ENCODE measurements at places on chromosomes 5 and 9.

DNA sequence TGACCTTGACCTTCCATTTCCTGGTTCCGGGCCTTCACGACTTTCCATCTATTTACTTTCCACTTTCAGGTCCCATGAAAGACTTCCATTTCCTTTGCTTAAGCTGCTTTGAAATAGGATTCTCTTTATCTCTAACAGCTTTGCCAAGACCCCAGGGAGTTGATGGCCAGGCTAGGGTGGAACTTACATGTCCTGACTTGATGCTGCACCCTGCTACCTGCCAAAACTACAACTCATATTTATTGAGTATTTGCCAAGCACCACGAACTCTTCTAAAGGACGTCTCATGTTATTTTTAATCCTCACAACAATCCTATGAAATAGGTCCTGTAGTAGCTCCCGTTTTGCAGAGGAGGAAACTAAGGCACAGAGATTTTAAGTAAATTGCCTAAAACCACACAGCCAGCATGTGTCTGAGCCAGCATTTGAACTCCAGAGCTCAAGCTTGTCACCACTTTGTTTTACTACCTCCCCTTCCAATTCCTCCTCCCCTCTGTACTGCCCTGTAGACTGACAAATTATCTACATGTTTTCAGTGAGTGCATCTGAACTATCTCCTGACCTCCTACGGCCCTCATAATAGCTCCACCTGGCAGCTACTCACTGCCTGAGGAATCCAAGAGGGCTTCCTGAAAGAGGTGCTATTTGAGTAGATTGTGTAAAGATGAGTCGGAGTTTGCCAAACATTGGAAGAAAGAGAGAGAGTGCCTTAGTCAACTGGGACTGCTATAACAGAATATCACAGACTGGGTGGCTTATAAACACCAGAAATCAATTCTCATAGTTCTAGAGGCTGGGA, 38.4 kb upstream of the SMIM23 start:
- DNase-seq: no peak

- DNase-seq: no peak
Measured at GRCh38 chr5:135851186-135851914, 16.9 kb downstream of the SLC25A48 start.

DNA sequence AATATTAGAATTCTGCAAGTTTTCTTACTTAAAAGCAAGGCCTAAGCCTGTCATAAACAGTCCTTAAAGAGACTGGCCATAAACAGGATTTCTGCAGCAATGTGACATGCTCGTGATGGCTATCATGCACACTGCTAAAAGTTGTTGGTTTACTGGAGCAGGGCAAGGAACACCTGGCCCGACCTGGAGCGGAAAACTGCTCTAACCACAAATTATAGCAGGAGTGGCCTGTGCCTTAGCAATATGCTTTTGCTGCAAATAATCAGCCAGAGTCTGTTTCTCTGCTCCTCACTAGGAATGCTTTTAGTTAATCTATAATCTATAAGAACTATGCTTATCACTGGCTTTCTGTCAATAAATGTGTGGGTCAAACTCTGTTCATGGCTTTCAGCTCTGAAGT, 322.9 kb upstream of the RPS23 start:
- DNase-seq: no peak

- no peak for DNase-seq
Measured at GRCh38 chr5:96247708-96248107, 185.3 kb downstream of the PCSK1 start.

DNA sequence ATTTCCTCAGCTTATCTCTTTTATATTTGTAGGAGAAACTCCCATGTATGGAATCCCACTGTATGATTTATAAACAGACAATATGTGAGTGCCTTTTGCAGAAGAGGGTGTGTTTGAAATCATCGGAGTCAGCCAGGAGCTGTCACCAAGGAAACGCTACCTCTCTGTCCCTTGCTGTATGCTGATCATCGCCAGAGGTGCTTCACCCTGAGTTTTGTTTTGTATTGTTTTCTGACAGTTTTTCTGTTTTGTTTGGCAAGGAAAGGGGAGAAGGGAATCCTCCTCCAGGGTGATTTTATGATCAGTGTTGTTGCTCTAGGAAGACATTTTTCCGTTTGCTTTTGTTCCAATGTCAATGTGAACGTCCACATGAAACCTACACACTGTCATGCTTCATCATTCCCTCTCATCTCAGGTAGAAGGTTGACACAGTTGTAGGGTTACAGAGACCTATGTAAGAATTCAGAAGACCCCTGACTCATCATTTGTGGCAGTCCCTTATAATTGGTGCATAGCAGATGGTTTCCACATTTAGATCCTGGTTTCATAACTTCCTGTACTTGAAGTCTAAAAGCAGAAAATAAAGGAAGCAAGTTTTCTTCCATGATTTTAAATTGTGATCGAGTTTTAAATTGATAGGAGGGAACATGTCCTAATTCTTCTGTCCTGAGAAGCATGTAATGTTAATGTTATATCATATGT, 18.0 kb upstream of the CTSL start:
- DNase-seq: no peak

- DNase-seq: no peak
Measured at GRCh38 chr5:142314109-142314508, 10.7 kb downstream of the SPRY4 start.

DNA sequence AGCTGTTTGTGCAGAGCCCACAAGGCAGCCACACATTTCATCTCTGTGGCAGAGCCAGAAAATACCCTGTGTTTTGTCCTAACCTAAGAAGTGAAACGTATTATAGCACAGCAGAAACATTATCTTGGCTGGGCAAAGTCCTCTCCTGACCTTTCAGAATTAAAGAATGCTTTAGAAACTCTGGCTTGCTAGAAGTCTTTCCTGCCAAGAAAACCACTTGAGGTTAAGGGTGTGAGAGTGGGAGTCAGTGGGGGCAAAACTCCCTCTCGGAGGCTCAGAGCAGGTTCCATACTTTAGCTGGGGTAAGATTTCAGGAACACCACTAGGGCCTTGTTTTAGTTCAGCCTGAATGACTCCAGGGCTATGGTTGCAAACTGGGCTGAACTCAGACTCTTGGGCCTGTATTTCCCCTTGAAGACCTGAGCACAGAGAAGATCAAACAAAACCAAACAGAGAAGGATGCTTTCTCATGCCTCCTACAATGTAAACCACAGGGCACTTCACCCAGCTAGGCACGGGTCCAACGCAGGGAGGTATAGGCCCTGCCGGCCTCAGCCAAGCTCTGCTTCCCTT, 48.0 kb downstream of the ZNF366 start:
- DNase-seq: no peak

DNA sequence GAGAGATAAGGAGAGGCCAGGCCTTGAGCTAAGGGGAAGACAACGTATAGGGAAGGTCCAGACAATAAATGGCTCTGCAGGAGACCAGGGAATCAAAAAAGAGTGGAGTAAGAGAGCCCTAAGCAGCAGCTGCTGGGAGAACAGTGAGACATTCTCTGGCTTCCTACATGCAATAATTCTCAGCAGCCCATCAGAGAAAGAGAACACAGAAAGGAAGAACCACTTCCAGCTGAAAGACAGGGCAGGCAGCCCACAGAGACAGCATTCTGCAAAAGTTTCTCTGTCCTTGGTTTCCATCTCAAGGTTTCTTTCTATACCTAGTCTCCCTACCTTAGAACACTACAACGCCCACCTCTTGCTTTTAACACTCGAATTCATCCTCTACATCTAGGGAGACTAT, 189.9 kb downstream of the DEPDC1B start:
- DNase-seq: no peak

DNA sequence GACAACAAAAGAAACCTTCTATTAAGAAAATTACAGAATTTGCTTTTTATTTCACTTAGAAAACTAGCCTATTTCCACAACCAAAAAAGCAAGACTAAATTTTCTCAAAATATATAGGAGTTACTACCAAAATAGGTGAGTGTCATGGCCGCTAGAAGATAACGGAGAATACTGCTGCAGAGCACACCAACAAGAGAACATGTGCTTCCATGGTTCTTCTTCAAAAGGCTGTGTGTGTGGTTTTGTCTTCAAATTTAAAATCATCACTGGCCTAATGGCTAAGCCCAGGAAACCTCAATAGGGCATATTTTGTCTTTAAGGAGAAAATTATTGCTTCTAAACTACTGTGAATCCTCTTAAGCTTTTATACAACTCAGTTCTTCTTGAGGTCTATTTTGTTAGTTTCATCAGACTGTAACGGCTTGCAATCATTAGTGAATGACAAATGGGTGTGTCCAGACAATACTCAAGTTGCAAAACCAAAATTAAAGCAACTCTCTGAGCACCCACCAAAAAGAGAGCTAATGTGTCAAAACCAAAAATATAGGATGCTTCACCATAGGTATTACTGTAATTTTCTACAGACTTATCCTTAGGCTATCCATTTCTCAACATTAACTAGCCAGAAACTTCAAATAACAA, 3.3 kb downstream of the SETX start:
- DNase-seq: no peak

DNA sequence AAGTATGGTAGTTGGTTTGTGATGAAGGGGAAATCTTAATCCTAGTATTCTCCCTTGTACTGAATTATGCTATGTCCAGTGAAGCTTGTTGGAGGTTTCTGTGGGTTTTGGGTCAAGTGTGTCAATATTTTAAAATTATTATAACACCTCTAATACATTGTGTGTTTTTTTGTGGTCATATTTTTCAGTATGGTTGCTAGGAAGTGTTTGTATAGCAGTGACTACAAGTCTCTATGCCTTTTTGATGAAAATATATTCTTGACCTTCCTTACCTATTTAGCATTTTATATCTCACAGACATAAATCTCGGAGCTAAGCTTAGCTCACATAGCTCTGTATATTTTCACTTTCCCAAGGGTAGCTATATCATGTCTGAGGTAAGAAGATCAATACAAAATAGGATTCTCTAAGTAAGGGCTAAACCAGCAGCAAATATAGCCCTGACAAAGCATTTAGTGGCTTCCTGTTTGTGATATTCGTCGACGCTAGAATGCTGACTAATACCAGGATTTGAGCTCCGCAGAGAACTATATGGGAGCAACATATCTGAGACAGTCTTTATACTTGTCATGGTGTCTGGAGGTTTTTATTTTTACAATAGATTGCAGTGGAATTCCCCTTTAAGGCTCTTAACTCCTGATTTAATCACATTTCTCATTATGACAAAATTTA, 82.3 kb downstream of the MACIR start:
- no peak for DNase-seq

DNA sequence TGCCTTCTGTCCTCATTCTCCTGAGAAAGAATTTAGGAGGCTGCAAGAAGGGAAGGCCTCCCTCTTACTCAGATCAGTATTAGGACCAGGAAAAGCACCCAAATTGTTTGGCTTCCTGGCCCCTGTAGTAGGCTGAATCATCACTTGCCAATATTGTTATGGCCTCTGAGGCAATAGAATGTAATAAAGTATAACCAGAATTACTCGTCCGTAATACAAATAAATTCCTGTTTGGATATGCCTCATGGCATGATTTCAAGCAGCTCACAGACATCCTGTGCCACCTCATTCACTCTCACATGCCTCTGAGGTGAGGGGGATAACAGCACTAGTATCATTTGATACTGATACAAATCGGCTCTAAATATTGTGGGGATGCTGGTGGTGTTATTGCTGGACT, 427.3 kb downstream of the ISL1 start:
- no peak for DNase-seq

DNA sequence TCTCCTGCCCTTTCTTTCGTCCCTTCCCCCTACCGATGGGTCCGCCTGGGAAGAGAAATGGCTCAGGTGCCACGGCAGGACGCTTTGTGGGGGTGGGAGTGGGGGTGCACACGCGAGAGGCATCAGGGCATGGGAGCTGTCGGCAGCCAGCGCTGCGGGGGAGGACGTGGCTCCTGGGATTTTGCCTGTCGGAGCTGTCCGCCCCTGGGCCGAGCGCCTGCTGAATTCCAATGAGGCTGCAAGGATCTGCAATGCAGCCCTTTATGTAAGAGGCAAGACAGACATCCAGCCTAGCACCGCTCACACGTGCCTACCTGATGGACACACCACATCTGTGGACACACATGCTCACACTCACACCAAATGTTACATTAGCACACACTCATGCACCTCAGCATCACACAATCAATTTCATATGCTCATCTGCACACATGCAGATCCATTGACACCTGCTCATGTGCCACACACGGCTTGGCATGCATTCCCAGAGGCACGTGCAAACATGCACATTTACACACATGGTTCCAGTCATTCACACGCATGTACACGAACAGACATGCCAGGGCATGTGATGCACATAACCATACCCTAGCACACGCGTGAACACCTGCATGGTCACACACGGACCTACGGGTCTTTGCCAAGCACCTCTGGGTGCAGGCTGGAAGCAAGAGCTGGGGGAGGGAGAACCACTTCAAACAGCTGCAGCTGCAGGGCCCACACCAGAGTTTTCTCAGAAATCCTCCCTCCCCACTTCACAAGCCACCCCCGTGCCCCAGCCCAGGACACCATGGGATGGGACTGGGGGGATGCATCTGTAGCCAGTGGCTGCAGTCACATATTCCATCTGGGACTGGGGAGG, 1.4 kb downstream of the GRIN1 start:
- DNase-seq: no peak

DNA sequence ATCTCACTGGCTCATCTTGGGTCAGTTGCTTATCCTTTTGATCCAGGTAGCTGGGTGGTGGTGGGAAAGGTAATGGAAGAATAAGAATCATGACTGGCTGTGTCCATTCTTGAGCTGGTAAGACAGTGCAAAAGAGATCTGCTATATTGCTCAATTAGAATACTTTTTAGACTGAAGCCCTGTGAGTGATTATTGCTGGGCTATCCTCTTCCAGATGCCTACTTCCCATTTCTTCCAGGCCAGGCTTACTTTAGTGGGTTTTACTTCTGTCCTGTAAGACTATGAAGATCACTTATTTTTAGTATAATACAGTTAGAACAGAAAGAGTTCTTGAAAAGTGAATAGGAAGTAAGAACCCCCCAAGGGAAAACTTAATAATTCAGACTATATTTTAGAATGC, 7.2 kb downstream of the MARCHF6 start:
- DNase-seq: no peak

DNA sequence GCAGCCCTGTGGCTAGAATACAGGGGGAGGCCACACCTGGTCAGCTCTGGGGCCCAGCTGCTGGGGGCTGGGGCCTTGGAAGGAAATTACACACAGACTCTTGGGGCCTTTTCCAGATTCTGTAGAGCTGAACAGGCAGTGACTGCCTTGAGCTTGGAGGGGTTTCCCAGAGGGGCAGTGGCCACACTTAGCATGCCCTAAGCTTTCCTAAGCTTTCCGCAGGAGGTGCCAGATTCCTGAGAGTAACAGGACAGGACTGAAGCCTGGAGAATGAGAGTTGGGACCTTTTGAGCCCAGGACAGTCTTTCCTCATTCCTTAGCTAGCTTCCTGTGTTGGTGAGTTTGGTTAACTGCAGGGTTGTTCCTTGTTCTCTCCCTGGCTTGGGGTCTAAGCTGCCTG, 1.4 kb downstream of the TBC1D13 start:
- no peak for DNase-seq

DNA sequence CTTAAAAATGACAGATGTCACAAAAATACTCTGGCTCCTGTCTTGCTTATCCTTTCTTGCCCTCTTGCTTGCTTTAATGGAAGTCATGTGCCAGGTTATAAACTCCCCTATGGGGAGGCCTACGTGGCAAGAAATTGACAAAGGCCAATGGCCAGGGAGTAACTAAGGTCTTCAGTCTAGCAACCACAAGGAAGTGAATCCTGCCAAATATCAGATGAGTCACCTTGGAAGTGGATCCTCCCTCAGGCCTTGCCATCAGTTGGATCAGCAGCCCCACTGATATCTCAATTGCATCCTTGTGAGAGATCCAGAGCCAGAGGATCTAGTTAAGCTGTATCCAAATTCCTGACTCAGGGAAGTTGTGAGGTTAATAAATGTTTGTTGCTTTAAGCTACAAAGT, 82.8 kb downstream of the CAAP1 start:
- DNase-seq: no peak
